Cardiac fibroblast (primary cell): ENCODE measurements at places on chromosomes 1 and 21.
A peak's percentile ranks its signal among the peaks of the same experiment; 100 is the strongest.

DNA sequence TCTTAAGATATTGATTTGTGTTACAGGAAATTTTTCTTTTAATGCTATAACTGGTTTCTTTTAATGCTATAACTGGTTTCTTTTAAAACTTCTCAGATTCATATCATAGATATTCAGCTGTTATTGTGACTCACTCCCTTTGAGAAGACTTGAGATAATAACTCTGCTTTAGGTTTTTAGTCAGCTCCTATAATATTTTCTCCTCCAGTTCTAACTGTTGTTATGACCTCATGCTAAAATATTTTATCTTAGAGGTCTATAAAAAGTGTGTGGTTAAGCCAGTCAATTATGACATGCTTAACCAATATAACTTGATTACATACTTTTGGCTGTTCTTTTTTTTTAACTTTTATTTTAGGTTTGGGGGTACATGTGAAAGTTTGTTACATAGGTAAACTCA lies 280.2 kb downstream of the PTGER3 start:
- DNase-seq = no peak

DNA sequence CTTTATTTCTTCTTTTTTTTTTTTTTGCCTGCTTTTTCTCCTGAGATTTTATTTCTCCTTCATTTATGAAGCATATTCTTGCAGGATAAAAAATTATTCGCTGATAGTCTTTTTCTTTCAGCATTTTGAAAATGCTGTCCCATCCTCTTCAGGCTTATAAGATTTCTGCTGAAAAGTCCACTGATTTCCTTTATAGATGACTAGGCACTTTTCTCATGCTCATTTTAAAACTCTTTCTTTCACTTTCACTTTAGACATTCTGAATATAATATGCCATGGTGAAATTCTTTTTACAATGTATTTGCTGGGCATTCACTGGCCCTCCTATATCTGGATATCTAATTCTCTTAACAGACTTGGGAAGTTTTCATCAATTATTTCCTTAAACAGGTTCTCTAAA lies 25.5 kb upstream of the GTF2B start:
- no peak for DNase-seq

DNA sequence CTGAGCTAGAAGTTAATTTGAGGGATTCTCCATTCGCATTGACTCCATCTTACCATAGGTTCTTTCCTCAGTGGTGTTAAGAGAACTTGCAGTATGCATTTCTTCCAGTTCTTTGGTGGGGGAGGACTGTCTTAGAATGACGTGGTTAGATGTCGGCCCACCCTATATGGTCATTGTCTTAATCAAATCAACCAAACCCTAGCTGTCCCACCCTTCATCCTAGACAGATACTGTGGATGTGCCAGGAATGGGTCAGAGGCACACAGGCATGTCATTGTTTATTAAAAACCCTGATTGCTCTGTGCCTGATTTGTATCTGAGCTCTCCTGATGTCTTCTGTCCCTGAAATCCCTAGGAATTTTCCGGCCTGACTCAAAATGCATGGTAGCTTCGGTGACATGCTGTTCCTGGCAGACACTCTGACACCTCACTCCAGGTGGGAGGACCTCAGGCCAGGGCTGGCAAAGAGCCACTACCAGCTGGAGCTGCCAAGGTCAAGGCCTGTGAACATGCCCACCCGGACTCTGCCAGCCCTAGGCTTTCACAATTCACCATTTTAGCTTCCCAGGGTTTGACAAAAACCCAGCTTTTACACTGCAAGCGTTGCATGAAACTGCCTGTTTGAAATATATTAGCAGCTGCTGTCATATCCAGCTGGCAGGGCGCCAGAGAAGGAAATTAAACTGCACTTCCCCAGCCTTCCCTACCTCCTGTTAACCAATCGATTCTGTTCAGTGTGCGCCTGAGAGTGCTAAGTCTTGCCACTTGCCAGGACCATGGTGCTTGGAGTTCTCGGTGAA lies 134.0 kb downstream of the FAM78B start:
- no peak for DNase-seq

GRCh38 chr1:55071477-55071876 lies 32.1 kb downstream of the PCSK9 start:
- DNase-seq = peak; percentile 69

DNA sequence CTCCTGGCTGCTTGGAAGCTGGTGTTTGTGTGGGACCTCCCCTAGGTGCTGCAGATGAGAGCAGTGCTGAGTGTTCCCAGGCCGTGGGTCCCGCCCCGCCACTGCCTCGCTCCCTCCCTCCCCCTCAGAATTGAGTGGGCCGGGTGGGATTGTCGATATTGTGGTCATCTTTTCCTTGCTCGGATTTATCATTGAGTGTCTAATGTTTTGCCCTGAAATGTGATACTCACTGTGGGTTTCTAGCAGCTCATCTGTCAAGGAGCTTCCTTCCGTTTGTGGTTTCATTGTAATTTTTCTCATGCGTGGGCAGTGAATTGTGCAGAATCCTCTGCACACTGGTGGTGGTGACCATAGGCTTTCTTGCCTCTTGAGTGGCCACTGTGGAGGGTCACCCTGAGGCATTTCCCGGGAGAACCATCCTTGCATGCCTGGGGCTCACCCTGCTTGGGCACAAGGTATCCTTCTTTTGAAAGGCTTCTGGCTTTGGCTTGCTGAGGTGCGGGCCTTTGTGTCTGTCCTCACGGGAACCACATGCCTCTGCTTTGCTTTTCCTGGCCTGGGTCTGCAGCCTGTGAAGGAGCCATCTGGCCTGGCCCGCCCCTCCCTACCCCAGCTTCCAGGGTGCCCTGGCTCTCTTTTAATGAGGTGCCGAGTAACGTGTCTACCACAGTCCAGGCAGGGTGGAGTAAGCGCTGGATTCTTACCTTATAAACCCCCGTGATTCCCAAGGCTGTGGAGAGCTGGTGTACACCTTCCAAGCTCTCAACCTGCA lies 25.6 kb downstream of the SLX9 start:
- peak; percentile 38 for DNase-seq

GRCh38 chr1:21774835-21775549 lies 8.0 kb downstream of the USP48 start:
- no peak for DNase-seq

- DNase-seq = peak; percentile 91
These were observed 14.0 kb upstream of the CDA start for GRCh38 chr1:20574686-20575540.

DNA sequence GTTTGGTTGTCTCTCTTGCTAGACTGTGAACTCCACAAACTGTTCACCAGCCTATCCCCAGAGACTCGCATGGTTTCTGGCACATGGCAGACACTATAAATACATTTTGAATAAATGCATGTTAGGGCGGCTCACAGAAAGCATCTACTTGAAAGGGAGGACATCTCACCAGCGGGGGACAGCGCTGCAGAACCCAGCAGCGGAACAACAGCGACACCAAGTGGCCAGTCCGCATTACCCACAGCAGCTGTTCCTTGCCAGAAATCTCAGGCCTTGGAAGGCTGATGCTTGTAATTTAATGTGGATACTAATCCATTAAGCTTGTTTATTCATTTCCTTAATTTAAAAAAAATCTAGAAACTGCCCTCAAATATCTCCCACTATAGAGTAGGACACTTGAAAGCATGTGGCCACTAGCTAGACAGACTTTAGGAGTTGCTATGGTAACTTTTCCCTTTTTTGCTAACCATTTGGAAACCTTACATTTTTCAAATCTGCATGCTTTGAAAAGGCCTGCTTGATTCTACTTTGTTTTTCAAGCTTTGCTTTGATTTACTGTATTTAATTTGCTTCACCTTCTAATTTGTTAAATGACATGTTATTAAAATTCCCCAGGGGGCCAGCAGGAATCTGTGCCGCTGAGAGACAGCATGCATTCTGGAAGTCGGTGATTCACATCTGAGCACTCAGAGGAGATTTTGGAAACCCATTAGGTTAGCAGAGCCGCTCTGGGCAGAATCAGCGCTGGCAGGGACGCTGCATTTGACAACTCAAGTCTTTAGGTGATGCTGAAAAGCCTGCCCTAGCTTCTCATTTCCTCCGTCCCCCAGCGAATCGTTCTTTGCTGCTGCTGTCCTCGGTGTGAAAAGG lies 63.5 kb upstream of the SSX2IP start:
- peak; percentile 80 for DNase-seq

DNA sequence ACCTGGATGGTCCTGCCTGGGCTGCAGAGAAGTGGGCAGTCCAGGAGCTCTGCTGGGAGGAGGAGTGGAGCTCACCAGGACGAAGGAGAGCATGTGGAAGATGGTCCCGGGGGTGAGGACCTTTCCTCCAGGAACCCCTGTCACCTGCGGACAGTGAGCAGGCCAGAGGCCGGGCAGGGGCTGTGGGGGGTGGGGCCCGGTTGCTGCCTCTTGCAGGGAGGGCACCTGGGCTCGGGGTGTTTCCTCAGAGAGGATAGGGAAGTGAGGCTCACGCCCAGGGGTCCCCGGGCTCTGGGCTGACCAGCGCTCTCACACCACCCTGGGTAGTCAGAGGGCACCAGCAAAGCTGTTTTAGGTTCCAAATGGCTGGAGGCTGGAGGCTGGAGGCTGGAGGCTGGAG lies 22.7 kb upstream of the PEX10 start:
- no peak for DNase-seq

DNA sequence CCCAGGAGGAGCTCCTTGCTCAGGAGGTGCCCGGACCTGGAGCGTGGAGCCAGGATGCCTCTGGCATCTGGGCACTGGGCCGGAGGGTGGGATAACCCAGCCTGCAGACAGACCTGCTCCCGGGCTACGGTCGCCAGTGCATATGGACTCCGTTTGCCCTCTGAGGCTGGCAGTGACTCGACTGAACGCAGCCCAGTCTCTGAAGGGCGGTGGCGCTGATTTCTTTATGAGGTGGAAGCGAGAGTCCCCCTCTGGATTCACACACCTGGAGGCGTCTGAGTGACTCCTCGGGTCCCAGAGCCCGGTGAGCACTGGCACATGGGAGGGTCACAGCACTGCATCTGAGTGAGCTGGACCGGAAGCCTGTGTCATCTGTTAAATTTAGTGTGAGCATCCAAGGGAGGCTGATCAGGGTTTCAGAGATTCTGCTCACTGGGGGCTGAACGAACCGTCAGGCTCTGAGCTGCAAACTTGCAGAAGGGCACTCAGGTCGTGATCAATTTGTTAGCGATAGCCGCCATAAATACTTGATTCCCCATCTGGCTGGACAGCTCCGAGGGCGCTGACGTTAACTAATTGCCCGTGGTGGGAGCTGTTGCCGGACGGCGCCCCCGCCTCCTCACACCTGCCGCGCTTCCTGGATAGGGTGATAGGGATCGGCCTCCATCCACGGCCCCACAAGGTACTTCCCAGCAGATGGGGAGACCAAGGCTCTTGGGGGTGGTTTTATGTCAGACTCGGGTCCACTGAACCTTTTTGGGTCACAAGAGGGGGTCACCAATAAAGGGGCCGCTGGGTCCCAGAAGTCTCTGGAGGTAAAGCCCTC lies 60.7 kb upstream of the TTC34 start:
- no peak for DNase-seq

GRCh38 chr1:21666576-21667320 lies 2.4 kb downstream of the RAP1GAP start:
- no peak for DNase-seq

- DNase-seq = peak; percentile 95
These were observed 6.8 kb upstream of the SLAMF9 start for GRCh38 chr1:159960721-159961381.

DNA sequence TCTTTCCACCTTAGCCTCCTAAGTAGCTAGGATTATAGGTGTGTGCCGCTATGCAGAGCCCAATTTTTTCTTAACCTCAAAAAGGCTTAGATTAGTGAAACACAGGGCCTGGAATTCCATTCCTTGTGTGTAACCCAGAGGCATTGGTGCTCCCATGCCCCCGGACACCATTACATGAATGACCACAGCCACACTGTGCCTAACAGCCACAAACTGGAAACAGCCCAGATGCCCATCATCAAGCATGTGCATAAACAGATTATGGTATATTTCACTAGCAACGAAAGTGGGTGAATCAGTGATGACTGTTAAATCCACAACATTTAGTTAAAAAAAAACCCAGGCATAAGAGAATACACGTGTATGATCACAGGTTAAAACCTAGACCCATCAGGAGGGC lies 24.4 kb downstream of the ADAM30 start:
- DNase-seq = no peak

GRCh38 chr21:39016740-39017315 lies 166.4 kb downstream of the PSMG1 start:
- no peak for DNase-seq

DNA sequence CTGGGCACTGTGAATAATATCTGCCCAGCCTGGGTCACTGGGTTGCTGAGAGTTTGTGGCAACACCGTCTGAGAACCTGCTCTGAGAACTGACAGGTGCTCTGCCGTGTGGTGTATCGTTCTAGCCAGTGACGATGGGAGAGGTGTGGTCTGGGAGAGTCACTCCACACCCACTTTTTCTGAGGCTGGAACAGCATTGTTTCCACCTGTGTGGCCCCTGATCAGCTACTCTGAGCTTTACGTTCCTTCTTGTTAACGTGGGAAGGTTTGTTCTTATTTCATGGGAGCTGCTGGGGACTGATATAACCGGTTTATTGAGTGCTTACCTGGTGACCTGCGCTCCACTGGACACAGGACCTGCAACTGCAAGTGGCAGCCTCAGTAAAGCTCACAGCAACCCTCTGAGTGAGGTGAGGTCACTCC lies 34.8 kb upstream of the TENT5C start:
- DNase-seq = no peak

- peak; percentile 61 for DNase-seq
These were observed 84.1 kb upstream of the C21orf91 start for GRCh38 chr21:17903029-17903806.

DNA sequence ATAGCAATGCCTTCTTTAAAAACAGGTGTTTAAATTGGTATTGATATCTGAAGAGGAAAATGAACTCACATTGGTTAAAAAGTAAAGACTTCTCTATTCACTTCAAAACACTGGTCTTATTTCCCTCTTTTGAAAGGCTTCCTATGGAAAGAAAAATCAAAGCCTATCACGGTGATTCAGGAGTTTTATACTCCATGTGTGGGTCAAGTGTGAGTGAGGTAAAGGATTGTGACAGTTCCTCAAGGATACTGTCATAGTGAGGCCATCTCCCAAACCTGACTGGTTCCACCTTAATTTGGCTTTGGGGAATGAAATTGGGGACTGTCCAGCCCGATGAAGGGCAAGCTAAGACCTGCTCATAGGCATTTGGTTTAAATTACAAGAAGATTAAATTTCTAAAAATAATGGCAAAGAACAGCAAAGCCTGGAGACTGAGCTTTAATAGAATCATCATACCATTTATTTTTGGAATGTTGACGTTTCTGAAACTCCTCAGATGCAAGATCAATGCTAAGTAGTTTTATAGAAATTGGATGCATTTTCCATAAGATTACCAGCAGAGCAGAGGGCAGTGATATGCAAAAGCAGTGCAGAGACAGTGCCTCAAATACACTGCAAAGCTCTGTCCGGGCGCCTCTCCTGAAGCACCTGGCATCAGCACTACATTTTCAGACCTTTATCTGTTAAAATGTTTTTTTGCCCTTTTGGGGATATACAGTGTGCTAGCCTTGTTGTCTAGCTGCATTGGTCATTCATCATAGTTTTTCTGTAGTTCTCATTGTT lies 302.1 kb upstream of the SGIP1 start:
- no peak for DNase-seq

DNA sequence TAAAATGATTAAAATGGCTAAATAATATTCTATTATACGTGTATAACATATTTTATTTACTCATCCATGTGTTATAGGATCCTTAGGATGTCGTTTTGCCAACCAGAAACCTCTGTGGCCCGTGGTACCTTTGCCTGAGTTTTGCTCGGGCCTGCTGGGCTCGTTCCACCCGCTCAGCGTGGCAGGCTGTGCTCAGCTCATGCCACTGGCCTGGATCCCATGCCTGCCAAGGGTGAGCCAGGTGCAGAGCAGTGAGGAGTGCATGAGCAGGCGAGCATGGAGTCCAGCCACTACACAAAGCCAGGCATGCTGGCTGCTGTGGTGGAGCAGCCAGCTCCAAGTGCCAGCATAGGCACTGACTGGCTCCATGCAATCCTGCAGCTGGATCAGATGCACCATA lies 417.2 kb downstream of the TTLL7 start:
- DNase-seq = no peak
